Cardiac muscle cell (in vitro differentiated cells and primary cell): ENCODE measurements at places on chromosomes 1 and 21.

DNA sequence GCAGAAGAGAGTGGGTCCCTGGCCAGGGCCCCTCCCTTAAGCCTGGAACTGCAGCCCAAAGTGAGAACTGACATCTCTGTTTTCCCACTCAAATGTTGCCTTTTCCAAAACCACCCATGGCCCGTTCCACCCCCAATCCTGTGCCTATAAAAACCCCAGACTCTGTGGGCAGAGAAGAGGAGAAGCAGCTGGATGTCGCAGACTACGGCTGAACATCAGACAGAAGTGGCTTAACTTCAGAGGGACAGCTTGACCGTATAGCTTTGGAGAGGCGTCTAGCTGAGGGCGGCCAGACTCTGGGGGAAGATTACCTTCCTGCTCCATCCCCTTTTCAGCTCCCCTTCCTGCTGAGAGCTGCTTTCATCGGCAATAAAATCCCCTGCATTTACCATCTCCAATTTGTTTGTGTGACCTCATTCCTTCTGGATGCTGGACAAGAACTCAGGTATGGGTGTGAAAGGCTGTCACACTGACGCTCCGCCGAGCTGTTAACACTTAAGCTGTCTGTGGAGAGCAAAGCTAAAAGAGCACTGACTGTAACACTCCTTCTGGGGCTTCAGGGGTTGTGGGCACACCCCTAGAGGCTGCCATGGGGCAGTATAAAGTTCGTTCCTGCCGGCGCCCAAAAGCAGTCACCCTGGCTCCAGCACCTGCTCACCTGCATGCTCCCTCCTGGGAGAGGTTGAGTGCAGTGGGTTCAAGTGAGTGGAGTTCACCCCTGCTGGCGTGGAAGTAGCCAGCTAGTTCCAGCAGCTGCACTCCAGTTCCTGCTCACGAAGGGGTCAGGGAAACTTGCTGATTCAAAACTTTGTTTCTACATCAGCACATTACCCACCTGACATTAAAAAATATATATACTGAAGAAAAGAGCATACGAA, 19.6 kb upstream of the ERO1B start:
- no peak for DNase-seq
- no peaks in the 10 kb centered on the region for H3K27me3 ChIP-seq
- H3K4me1 ChIP-seq = no peaks in the 10 kb centered on the region
- no peak overlapping the region for H3K27ac ChIP-seq

DNA sequence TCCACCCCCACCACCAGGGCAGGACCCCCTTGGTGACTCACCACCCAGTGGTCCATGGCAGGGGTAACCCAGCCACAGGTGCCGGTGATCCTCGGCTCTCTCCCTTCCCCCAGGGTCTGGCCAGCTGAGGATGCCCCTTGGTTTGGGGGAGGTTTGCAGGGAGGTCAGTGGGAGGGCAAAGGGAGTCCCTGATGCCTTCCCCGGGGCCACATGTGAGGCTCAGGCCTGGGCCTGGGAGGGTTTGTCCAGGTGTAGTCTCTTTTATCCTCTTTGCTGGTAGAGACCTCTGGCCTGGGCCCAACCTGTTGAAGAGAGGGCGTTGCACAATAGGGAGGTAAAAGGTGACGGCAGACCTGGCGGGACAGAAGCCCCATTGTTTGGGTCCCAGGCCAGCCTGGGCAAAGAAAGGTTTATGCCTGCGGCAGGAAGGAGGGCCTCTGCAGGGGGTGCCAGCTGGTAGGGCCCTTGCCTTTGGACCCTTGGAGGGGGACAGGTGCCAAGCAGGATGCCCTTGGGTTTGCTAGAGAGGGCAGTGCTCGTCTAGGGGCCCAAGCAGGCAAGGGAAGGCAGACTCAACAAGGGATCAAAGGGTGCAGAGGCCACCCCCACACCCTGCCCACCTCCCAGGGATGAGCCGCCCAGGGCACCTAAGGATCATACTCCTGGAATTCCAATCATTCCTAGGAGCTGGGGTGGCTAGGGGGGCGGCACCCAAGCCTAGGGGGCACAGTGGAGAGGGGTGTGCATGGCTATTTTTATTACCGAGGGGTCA, 760 bp upstream of the TINAGL1 start:
- H3K4me3 ChIP-seq = no peak overlapping the region
- H3K36me3 ChIP-seq = no peaks in the 10 kb centered on the region
- no peak overlapping the region for H3K27ac ChIP-seq

DNA sequence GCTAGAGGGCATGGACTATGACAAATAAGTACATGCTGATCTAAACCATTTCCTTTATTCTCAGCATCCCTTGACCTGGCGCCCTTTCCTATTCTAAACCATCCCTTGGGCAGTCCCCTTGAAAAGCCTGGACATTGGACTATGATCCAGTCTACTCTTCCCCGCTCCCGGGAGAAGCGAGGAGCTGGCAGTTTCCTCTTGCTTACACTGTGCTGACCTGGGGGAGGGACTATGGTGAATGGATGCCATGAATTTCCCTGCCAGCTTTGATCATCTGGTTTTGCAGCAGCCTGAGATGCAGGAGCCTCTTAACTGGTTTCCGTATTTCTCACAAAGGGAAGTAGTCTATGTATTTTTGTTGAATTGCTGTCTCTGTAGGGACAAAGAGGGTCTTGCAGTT, 121.7 kb downstream of the KIF26B start:
- no peaks in the 10 kb centered on the region for H3K27me3 ChIP-seq
- H3K4me1 ChIP-seq = peaks cover 47% of the 10 kb centered on the region
- peak overlapping the region; percentile 86 for H3K27ac ChIP-seq
- no peak overlapping the region for H3K4me3 ChIP-seq
- H3K36me3 ChIP-seq = no peaks in the 10 kb centered on the region
- no peak for DNase-seq

GRCh38 chr1:54350360-54350759, 55.8 kb downstream of the SSBP3 start:
- H3K27ac ChIP-seq = no peak overlapping the region
- no peak for DNase-seq
- H3K4me3 ChIP-seq = no peak overlapping the region
- no peaks in the 10 kb centered on the region for H3K27me3 ChIP-seq

DNA sequence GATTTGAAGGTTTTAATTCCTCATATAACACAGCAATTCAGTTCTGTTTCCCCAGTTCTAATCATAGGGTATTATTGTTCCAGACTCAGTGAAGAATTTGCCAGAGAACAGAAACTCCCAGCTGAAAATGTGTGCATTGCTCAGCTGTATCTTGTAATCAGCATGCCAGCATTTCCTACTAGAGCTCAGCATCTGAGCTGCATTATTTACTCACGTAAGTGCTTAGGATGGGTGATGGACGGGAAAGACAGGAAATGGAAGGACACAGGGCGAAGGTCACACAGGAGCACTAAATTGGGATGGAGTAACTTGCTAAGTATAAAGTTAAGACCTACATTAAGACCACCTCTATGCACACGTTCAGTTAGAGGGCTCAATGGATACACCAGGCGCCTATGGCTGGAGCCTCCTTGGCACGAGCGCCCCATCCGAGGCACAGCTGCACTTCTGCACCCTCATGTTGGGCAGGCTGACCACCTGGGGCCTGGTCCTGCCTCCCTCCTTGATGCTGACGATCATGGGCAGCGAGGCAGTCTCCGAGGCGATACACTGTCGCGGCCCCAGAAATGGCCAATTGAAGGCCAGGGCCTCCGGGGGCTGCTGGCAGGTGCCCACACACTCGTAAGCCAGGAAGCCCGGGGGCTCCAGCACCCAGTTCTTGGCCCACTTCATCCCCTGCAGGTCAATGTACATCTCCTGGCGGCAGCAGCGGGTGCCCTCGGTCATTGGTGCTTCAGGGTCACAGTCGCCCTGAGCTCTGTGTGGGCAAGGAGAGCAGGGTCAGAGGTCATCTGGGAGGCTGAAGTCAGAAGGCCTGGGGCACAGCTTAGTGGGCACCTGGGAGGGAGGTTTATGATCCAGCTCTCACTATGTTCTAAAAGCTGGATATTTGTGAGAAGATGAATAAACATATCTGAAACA, 3.7 kb downstream of the LEFTY2 start:
- no peaks in the 10 kb centered on the region for H3K27me3 ChIP-seq
- DNase-seq = no peak
- peaks cover 16% of the 10 kb centered on the region for H3K4me1 ChIP-seq
- H3K4me3 ChIP-seq = no peak overlapping the region

- H3K27me3 ChIP-seq = no peaks in the 10 kb centered on the region
- DNase-seq = no peak
- peaks cover 39% of the 10 kb centered on the region for H3K4me1 ChIP-seq
Observed at GRCh38 chr1:155966750-155967149, 11.6 kb downstream of the ARHGEF2 start.

DNA sequence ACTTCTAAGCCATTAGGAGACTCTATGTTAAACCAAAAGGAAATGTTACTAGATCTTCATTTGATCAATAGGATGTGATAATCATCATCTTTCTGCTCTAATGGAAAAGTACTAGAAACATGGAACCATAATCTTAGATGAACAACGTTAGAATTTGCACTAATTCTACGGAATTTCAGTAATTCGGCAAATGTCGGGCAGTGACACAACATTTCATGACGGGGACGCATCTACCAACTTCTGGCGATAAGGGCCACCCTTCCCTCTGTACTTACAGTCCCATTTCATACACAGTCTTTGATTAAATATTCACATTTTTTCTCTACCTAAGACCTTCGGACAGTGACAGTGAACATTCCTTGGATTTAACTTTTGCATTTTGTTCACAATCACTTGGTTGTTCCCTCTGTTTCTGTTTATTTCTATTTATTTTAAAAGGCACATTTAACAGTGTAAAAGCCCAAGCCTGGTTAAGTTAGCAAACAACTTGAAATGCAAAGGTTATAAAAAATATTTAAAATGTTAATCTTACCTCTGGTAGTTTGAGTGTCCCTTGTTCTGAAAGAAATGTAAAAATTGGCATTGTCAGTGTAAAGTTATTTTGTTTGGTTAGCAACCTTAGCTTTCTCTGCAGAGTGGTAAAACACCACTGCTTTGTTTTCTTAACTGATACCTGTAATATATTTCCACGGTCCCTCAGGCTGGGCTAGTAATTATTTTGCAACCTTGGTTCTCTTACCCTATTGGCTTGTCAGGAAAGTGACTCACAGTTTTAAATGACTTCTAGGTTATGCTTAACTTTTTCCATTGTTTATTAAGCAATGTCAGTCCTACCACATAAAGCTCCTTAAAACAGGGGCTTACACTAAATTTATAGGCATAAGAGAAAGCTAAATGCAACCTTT, 276.9 kb downstream of the VAV3 start:
- H3K36me3 ChIP-seq = no peaks in the 10 kb centered on the region
- H3K27me3 ChIP-seq = no peaks in the 10 kb centered on the region
- H3K4me3 ChIP-seq = no peak overlapping the region
- no peaks in the 10 kb centered on the region for H3K4me1 ChIP-seq
- DNase-seq = no peak

GRCh38 chr1:27152004-27152828, 2.7 kb downstream of the SLC9A1 start:
- H3K27me3 ChIP-seq = no peaks in the 10 kb centered on the region
- H3K36me3 ChIP-seq = no peaks in the 10 kb centered on the region
- DNase-seq = no peak
- H3K4me3 ChIP-seq = peak overlapping the region; percentile 4

- DNase-seq = no peak
- H3K36me3 ChIP-seq = no peaks in the 10 kb centered on the region
- no peaks in the 10 kb centered on the region for H3K27me3 ChIP-seq
Observed at GRCh38 chr1:174569240-174569639, 121.5 kb downstream of the GPR52 start.
